ENCODE measurements at places on chromosomes 4 and X. TPM values are rescaled to one million over a fixed set of nuclear protein-coding genes. Genes with fewer than 3 reads are reported as not detected.

CTAG1B gene
- total RNA-seq = not detected

RPL9 gene
- 2,625 TPM for total RNA-seq

FAM184B gene
- total RNA-seq = under 0.01 TPM

TRIML2 gene
- total RNA-seq = not detected

F9 gene
- not detected for total RNA-seq

OTC gene
- total RNA-seq = not detected

SCML2 gene
- 1.5 TPM for total RNA-seq

VBP1 gene
- 70.5 TPM for total RNA-seq

PABPC1L2B gene
- total RNA-seq = not detected

CPXCR1 gene
- not detected for total RNA-seq

UGT2B7 gene
- not detected for total RNA-seq

PRDM8 gene
- 10.1 TPM for total RNA-seq

NLGN3 gene
- total RNA-seq = 0.12 TPM

TREX2 gene
- 1.9 TPM for total RNA-seq

IQCM gene
- not detected for total RNA-seq

GAGE12J gene
- not detected for total RNA-seq

BTK gene
- not detected for total RNA-seq

CD38 gene
- not detected for total RNA-seq

Measured in uterine smooth muscle cell (primary cell).